ENCODE measurements at places on chromosomes 5 and 9.

DNA sequence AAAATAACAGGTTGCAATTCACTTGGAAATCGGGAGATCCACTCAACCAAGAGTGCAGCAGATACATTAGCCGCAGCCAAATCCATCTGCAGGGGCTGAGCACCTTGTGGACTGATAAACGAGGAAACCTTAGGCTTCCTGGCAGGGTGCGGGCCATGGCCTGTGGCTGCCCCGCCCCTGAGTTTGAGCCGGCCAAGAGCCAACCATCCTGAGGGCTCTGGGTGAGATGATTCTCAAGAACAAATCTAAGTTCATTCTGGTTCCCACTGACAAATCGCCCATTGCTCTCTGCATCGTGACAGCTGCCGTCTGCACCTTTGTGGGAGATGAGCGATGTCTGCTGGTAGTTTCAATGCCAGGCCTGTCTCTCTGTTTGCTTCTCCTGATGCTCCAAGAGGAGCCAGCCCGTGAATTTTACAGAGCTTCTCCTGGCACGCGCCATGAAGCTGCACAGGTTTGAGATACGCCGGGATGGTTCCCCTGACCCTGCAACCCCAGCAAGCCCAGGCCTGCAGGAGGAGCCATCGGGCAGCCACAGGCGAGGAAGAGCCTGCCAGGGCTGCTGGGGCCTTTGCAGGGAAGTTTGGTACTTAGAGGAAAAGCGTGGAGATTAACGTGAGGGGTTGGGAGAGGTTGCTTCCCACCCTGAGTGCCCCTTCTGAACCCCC, 154.0 kb downstream of the OLFM1 start:
- DNase-seq, result no peak

DNA sequence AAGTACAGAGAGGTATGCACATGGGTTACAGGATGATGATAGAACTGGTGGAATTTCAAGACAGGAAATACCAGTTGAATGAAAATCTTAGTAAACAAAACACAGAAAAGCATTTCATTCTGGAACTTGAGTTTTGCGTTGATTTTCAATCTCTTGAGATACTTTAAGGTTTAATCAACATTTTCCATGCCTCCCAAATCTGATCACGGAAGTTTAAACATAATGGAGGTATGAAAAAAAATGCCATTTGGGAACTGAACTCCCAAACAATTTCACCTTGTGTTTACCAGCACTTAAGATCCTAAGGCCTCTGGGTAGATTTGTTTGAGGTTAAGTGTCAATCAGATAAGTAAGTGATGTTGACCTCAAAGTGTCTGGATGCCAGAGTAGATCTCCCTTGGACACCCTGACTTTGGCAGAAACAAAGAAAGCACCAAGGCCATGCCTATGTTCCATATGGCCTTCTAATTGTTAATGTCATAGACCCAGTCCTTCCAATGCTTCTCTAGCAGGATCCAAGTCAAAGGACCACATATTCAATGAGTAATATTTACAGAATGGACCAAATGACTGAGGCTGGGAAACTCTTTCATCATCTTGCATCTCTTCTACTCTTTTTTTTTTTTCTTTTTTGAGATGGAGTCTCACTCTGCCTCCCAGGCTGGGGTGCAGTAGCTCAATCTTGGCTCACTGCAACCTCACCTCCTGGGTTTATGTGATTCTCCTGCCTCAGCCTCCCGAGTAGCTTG, 216.9 kb downstream of the ARRDC3 start:
- no peak for DNase-seq

- no peak for DNase-seq
Observed at GRCh38 chr5:167065794-167066193, 1225.7 kb upstream of the WWC1 start.

DNA sequence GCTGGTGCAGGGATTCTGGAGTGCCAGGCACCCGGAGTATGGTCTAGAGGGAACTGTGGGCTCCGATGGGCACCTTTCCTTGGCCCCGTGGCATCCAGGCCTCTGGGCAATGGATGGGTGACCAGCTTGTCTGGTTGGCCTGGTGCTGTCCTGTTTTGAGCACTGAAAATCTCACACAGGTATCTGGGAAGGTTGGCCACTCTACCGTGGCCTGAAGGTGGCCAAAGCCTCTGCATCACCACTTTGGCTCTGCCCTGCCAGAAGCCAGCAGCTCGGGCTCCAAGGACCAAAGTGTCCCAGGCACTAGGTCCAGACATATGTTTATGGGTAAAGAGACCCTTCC, 28.8 kb downstream of the SLC6A7 start:
- no peak for DNase-seq

DNA sequence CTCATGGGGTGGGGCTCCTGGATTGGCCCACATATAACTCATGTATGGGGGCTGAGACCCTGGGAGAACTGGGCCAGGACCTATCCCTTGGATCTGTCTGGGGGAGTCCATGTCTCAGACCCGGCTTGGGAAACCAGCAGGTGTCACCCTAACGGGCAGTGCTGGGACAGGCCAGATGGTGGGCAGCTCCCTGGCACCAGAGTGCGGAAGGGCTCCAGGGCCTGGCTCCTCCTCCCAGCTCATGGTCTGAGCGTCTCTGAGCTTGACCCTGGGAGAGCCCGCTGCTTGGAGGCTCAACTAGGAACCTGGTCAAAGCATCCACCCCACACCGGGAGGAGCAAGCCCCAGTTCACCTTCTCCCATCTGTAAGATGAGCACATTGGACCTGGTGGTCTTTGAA, 15.5 kb upstream of the NCS1 start:
- DNase-seq, result no peak

- DNase-seq, result no peak
Observed at GRCh38 chr5:6378766-6379103, 388 bp upstream of the MED10 start.

DNA sequence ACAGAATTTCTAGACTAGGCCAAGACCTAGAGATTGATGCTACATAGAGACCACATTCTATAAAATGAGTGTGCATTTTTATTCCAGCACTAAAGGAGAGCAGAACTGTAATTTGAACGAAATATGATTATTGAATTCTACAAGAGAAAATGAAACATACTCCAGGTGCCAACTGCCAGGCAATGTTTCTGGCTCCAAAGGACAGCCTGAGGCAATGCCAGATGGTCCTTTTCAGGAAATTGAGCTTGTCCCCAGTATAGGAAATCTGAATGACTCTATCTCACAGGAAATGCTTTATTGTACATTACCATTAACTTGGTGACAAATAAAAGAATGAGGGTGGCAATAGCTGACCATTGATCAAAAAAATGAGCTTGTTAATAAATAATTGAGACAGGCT, 28.8 kb upstream of the RASGRF2 start:
- DNase-seq, result no peak

DNA sequence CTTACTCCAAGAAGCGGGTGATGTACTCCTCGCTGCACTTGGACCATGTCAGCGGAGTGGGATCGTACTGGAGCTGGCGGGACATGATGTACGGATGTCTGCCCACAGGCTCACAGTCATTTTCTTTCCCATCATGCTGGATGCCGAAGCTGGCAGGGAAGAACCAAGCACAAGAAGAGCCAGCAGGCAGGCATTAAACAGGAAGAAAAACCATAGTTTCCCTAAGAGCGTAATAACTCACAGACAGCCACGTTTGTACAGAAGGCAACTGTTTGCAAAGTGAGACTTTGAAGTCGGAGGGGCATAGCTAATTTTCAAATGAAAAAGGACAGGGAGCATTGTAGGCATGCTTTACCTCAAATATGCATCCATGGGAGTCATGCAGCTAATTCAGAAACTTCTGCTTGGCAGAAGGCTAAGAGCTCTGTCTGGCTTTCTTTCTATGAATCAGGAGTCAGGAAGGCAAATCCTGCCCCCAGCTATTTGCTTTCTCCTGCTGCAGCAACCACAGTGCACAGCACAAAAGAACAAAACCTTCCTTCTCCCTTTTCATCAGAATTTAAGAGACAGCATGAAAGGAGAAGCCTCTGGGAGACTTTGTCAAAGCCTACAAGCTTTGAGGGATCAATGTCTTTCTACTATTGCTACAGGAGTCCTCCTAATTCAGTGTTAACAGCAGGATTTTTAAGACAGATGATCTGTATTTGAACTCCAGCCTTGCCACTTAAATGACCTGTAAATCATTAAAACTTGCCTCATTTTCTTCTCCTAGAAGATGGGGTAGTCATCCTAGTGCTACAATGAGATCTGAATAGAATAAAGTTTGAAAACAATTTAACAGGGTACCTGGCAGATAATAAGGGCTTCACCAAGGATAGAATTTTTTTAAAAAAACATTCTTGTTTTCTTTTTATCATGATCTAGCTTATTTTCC, 209.1 kb downstream of the TARS1 start:
- DNase-seq, result no peak

DNA sequence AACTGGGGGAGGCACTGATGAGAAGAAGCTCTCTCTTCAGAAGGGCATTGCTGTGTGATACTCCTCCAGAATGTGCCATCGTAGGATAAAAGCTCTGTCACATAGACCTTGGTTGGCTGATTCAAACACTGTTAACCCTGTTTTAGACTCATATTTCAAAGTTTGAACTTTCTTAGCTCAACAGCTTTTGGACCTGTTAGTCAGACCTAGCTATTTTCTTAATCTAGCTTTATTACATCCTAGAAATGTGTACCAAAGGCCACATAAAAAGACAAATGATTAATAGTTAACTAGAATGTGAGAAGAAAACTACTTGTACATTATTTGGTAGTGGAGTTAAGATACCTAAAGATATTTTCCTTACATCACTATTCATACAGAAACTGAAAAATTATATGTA, 4.3 kb downstream of the RHOBTB3 start:
- no peak for DNase-seq

GRCh38 chr5:119750887-119751733, 121.8 kb downstream of the FAM170A start:
- DNase-seq, result no peak

DNA sequence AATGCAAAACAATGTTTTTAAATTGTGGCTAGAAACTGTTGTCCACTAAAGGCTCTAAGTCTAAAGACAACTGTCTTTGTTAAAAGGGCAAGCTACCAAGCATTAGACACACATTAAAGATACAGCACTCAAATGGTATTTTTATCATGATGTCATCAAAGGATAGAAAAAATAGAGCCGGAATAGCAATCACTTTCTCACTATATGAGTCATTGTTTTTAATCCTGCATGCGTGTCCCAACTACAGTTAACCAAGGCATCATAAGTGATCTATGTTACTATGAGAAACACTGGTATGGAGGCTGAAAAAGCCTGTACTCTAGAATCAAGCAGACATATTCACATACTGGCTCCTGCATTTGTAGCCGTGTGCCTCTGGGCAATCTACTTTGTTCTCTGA, 1.9 kb upstream of the PJA2 start:
- no peak for DNase-seq

- DNase-seq, result no peak
Observed at GRCh38 chr9:98765256-98765655, 31.1 kb downstream of the ANKS6 start.

GRCh38 chr5:119346394-119346793, 9.4 kb upstream of the TNFAIP8 start:
- DNase-seq, result no peak

GRCh38 chr9:19967888-19968459, 179.1 kb upstream of the SLC24A2 start:
- DNase-seq, result no peak

- no peak for DNase-seq
Observed at GRCh38 chr5:72412283-72413055, 92.3 kb downstream of the PTCD2 start.

DNA sequence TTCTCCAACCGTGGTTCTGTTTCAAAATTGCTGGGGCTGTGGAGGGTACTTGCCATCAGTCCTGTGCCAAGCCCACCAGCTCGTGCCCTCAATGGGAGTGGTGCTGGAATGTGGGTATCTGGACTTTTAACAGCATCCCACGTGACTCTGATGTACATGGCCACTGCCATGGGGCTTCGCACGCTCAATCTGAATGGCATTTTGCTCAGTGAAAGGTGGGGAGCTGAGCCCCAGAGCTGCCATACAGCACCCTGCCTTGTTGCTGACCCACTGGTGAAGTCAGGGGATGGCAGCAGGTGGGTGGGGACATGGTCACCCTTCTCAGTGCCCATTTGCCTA, 16.6 kb upstream of the SYNPO start:
- DNase-seq, result no peak

DNA sequence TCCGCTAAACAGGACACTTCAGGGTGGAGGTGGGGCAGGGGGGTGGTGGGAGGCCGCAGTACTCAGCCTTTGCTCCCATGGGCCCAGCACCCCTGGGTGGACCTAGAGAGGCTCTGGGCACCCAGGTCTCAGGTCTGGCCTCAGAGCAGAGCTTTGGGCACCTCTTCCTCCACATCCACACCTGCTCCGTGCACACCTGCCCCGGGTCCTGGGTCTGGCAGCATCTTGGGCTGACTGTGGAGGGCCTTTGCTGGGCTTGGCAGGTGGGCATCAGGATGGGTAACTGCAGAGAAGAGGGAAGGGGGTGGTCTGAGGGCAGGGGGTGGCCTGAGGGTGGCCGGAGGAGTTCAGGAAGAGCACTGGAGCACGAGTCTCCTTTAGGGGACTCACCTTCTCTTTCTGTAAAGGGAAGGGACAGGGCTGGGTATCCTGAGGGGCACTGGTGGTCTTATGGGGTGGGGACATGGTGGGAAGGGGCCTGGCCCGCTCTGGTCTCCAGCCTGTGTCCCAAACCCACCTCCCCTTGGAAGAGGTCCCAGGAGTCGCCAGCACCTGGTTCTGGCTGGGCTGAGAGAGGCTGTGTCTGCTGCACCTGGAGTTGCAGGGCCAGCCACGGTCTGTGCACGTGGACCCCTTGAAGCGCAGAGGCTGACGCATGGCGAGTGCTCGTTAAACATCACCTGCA, 106.7 kb upstream of the IER5L start:
- DNase-seq, result no peak

- DNase-seq, result no peak
Observed at GRCh38 chr5:133702791-133703770, 90.7 kb upstream of the FSTL4 start.

DNA sequence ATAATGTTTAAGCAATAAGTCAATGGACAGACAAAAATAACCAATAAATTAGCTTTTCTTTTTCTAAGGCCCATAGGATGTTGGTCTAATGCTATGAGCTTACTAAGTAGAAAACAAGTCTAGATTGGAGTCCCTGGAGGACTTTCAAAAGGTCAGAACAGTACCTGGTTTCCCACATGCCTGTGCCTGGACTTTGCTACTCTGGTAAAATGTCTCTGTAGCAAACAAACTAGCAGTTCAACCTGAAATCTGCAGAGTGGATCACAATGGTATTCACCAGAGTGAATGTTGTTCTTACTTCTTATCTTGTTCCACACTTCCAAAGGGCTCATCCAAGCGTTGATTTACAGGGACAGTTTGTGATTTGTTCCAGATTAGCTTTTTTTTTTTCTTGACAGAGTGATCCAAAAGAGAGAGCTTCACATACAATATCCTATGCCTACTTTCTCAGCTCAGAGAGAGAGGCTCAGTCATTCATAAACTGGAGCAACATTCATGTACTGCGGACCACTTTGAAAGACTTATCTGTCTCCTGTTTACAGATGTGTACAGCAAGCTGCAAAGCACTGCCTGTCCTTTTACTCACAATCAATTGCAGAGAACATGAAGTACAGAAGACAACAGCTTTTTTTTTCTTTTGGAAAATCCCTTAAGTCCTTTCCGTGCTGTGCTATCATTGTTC, 466.1 kb downstream of the SPATA31D1 start:
- no peak for DNase-seq

DNA sequence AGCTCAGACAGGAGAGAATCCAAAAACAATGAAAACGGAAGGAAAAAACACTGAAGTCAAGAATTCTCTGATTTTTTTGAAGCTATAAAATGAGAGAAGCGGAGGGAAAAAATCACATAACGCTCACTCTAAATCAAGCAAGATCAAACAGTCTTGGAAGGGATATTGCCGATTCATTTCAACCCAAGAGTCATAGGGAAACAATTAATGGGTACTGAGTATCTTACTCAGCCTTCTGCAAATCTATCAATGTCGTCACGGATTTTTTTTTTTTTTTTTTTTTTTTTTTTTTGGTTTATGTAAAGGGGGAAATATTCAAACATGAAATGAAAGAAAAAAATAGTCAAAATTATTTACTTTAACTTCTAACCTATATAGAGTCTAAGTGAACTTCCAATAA, 9.5 kb downstream of the MEF2C start:
- no peak for DNase-seq
